ENCODE measurements at places on chromosomes 11 and 22.
A peak's percentile ranks its signal among the peaks of the same experiment; 100 is the strongest.

DNA sequence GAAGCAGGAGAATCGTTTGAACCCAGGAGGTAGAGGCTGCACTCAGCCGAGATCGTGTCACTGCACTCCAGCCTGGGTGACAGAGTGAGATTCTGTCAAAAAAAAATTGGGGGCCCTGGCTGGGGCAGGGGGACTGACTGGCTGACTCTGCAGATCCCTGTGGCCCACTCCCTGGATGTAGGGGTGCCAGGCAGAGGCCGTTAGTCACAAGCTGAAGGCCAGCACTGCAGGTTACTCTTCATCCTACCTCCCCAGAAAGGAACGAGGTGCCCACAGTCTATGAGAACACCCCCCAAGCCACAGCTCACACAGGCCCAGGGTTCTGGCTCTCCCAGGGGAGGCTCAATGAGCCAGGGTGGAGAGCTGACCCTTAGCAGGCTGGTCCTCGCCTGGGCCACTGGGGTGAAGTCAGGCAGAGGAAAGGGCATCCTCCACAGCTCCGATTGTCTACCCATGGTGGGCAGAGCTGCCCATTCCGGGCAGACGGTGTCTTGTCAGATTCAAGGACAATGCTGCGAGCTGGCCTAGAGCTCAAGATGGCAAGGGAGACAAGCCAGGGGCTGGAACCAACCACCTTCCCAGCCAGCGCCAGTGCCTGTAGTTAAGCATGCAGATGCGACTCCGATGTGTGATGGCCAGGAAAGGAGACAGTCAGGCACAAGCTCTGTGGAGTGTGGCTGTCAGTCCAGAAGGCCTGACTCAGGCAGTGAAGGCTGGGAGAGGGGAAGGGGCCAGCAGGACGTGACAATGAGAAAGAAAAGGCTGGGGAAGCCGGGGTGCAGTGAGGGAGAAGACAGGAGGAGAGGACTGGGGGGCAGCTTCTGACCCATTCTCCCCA lies 12.4 kb downstream of the C11orf24 start:
- no peak for DNase-seq

DNA sequence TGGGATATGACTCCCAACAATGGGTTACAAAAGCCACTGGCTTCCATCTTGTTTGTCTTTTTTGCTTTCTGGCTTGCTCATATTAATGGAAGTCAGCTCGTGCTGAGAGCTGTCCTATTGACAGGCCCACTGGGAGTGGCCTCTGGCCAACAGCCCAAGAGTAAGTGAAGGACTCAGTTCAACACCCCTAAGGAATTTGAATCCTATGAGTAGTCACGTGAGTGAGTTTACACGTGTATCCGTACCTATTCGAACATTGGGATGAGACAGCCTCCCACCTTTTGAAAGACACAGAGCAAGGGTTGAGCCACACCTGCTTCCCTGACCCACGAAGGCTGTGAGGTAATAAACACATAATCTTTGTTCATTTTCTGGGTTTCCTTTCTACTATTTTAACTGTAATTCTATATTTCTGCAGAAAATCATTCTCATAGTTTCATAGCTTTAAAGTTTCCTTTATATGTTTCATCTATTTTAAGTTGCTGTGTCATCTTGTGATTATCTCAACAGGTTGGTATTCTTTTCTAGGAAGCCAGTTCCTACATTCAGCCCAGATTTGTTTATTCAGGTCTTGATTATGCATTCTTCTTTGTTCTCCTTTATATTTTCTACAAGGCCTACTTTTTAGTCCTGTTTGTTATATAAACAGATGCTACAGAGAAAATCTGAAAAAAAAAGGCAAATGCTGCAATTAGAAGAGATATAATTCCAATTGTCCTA lies 802.3 kb downstream of the CNTN5 start:
- no peak for DNase-seq

DNA sequence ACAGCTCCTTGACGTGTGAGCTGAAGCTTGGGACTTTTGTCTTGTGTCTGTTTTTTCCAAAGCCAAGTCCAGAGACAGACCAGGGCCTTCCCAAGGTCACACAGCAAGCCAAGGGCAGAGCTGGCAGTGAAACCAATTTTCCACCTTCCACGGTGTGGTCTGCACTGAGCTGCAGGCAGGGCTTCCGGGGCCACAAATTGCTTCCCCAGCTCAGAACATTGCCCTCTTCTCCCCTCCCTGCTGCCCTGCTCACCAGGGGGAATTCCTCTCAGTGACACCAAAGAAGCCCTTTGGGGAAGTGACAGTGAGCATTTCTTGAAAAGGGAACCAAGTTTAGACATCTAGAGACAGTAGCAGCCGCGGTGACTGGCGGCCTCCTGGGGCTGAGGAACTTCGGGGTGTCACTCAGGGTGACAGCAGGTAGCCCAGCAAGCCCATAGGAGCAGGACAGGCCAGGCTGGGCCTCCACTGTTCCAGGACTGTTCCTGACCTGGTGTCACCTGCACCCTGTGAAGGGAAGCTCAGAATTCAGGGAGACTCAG lies 9.2 kb downstream of the FXYD2 start:
- DNase-seq: peak; percentile 60

DNA sequence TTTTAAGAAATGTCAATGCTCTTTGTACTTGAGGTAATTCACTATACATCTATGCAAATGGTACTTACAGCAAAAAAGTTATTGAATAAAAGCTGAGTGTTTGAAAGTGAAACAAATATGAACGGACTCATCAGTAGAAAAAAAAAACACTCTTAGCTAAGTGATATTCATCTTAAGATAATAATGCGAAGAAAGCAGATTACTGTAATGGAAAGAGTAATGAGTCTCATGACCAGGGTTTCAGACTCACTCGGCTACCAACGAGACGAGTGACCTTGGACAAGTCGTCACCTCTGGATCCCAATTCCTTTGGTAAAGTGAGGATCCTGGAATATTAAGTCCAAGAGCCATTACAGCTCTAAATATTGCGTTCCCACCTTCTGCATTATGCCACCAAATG lies 57.0 kb downstream of the PACSIN2 start:
- DNase-seq: no peak

- DNase-seq: peak; percentile 62
Measured at GRCh38 chr11:128324531-128325141, 262.7 kb downstream of the ETS1 start.

DNA sequence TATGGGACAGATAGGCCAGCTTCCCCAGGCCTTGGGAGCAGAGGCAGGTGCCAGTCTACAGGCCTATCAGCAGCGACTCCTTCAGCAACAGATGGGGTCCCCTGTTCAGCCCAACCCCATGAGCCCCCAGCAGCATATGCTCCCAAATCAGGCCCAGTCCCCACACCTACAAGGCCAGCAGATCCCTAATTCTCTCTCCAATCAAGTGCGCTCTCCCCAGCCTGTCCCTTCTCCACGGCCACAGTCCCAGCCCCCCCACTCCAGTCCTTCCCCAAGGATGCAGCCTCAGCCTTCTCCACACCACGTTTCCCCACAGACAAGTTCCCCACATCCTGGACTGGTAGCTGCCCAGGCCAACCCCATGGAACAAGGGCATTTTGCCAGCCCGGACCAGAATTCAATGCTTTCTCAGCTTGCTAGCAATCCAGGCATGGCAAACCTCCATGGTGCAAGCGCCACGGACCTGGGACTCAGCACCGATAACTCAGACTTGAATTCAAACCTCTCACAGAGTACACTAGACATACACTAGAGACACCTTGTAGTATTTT lies 26.6 kb upstream of the L3MBTL2 start:
- DNase-seq: no peak

GRCh38 chr22:17132112-17132511 lies 11.0 kb upstream of the TMEM121B start:
- DNase-seq: no peak

GRCh38 chr11:14443638-14444037 lies 56.0 kb downstream of the COPB1 start:
- no peak for DNase-seq

DNA sequence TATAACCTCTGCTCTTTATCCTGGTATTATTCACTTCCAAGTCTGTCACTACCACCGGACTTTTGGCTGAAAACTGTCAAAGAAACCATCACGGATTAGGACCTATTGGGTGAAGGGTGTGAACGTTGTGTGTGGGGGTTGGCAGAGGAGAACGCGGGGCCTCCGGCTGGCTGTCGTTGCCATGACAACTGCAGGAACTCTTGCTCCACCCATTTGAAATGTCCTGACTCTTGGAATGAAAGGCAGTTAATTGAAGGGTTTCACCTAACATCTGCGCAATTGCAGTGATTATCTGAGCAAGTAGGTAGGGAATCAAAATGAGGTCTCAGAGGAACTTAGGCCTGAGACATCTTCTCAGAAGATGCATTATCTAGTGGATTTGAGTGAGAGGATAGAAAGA lies 60.9 kb upstream of the CLMP start:
- no peak for DNase-seq

DNA sequence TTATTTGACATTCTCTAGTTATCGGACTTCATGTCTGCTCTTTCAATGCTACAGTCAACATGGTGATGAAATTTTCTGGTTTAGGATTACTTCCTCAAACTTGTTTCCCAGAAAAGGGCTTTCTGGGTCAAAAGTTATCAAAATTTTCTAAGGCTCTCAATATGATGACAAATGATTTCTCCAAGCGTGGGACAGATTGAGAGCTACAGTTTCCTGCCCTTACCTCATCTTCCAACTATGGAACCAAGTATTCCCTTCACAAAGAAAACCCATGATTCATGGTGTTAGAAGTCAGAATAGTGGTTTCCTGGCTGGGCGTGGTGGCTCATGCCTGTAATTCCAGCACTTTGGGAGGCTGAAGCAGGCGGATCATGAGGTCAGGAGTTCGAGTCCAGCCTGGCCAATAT lies 17.8 kb downstream of the MYO18B start:
- DNase-seq: no peak

- no peak for DNase-seq
Measured at GRCh38 chr22:46675479-46675878, 55.3 kb downstream of the GRAMD4 start.

- no peak for DNase-seq
Measured at GRCh38 chr11:44977493-44977984, 26.9 kb upstream of the TP53I11 start.

DNA sequence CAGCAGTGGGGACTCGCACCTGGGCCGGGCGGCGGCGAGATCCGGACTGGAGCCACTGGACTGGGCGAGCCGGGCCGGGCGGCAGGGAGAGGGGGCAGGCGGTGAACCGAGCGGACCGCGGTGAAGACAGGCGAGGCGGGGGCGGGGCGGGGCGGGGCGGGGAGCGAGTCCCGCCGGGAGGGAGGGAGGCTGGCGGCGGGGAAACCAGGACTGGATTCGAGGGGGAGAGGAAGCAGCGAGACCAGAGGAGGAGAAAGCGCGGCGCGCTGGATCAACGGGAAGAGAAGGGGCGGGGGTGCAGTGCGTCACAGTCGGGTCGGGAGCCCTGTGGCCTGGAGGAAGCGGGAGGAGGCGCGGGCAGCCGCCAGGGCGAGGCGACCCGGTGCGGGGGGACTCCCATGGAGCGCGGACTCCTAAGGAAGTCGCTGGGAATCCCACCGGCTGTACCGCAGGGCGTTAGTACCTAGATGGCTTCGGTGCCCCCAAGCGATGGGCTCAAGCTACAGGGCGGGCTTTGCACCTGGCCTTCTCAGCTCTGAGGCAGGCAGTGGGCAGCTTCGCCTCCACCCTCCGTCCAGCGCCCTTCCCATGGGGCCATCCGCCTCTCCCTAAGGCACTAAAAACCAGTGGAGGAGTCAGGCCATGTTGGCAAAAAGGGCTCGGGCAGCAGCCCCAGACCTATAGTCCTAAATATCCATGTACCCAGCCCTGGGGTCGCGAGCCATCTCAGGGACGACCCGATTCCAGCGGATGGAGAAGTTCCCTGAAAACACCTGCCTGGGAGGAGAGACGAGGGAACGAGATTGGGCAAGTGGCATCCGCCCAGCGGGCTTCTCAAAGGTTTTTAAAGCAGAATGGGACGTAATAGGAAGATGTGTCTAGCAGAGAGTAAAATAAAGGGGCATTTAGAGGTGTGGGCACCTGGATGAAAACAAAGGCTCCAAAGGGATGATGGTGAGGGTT lies at the start of gene TMEM121B:
Gene TMEM121B (minus strand): TSS at position 128 of the 963 bp plus-strand sequence. CDS start 233 bp downstream, outside the sequence.
- DNase-seq: no peak

DNA sequence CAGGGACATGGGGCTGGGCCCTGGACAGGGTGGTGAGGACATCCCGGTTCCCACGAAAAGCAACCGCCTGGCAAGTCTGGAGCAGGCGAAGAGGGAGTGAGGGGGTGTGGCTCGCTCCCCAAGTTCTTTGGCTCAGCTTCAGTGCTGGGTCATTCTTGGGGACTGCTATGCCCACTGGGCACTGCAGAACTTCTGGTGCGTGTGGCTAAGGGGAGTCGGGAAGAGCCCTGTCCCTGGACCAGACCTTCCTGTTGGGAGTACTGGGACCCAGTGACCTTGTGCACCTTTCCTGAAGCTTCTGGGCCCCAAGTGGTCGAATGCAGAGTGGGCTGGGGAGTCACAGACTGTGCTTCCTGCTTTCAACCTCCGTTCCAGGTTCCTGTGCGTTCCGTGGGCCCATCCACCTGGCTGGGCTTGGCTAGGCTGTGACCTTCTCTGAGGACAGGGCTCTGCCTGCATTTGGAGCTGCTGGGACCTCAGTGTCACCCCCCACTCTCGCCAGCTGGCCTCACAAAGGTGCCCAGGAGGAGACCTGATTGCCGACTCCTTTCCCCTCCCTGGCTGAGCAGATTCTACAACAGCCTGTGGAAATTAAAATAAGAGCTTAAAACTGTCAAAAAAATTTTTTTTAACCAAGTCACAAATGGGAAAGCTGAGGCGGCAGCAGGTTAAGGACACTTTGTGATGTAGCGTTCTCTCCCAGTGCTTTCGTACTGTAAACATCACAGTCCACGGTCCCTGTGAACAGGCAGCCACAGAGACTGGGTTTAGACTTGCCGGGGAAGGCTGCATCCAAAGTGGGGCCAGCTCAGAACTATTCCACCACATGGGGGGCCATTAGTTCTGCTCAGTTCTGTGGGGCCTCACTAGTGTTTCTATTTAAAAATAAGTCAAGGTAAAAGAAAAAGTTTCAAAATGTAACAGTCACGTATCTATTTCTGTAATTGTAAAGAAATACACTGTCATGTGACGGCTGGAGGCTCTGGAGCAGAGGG lies 63.8 kb upstream of the WNT7B start:
- no peak for DNase-seq

DNA sequence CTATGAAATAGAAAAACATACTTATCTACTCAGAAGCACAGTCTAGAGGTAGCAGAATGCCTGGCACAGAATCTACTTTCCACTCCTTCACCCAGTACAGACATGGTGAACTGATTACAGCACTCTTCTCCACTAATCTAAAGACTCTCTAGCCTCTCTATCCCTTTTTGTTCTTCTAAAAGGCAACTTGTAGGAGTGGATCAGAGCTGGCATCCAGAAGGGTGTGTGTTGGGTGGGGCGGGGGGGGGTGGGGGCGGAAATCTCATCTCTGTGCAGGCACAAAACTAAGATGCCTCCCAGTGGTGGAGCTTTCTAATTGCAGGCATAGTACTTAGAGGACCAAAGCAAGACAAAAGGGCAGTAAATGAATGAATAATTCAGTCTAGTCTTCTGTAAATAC lies 11.5 kb upstream of the EMID1 start:
- no peak for DNase-seq

- no peak for DNase-seq
Measured at GRCh38 chr11:64181506-64182411, 4.2 kb upstream of the STIP1 start.

All from stimulated activated CD4-positive, alpha-beta T cell treated with anti-CD3 and anti-CD28 coated beads, Interleukin-1b, Interleukin-23, amount 100 ng/mL, for 4 hours (primary cell).